ENCODE measurements at places on chromosomes 2 and 18. TPM values are rescaled to one million over a fixed set of nuclear protein-coding genes. Genes with fewer than 3 reads are reported as not detected.

- no peak for DNase-seq
These were observed 48.8 kb downstream of the TFCP2L1 start for GRCh38 chr2:121236101-121236640.

DNA sequence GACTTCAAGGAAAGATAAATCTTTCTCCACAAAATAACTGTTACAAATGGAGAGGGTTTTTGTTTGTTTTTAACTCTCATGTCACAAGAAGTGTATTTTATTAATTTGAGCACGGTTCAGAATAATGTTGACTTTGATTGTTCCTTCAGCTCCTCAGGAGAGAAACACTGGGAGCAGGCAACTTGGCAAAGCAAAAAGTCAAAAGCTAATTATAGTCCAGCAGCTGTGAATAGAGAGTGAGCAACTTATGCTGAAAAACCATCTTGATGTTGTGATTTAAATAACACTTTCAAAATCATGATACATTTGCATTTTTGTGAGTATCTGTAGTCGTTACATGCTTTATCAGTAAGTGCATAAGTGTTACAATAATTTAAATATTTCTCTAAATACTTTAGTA is 37.5 kb upstream of the TTN start:
- no peak for DNase-seq

DNA sequence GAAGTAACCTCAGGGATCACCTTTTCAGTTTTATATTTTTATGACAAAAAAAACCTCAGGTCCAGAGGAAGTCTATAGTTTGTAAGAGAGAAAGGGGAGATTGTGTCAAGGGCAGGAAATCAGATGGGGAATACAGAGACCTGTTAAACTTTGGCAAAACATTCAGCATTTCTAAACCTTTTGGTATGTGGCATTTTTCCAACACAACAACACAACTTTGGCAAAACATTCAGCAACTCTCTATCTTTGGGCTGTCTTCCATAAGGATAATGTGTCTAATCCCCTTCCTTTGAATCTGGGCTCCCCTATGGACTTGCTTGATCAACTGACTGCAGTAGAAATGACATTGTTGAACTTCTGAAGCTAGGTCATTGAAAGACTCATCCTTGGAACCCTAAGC is 220.6 kb upstream of the CCDC68 start:
- peak; percentile 4 for DNase-seq

- DNase-seq: no peak
These were observed 2048.0 kb downstream of the SUCLG1 start for GRCh38 chr2:82411071-82411470.

The TLX2 gene
- not detected for polyA plus RNA-seq

DNA sequence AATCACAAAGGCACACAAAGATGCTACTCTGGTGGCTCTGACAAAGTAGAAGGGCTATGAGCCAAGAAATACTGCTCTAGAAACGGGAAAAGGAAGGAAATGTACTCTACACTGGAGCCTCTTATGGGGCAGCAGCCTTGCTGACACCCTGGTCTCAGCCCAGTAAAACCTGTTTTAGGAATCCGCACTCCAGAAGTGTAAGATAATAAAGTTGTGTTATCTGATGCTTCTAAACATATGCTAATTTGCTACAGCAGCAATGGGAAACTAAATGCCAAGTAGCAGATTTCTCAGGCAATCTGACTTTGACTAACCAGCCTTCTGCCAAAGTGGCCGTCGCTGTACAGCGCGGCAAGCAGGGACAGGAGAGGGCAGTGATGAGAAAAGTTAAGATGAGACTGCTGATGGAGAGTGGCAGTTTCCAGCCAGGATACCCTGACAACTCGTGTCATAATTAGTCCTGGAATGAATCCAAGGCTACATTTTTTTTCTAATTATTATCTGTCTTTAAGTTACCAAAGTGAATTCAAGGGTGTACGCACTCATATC is 99.0 kb downstream of the NETO1 start:
- DNase-seq: no peak

The GPBAR1 gene
- polyA plus RNA-seq: 0.05 TPM

DNA sequence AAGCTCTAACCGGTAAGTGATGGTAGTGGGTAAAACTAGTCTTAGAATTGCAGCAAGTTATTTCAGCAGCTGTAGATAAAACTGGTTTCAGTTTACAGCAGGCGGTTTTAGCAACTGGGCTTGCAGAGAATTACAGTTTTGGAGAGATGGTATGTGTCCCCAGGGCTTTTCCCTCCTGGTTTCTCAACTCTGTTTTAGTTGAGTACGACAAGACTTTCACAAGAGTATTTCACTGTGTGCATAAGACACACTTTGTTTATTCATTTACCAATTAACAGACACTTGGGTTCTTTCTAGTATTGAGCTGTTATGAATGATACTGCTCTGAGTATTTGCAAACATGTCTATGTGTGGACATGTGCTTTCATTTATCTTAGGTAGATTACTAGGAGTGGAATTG is 65.6 kb upstream of the RFX8 start:
- no peak for DNase-seq

GRCh38 chr18:31574359-31574758 is 17.3 kb upstream of the TTR start:
- no peak for DNase-seq

DNA sequence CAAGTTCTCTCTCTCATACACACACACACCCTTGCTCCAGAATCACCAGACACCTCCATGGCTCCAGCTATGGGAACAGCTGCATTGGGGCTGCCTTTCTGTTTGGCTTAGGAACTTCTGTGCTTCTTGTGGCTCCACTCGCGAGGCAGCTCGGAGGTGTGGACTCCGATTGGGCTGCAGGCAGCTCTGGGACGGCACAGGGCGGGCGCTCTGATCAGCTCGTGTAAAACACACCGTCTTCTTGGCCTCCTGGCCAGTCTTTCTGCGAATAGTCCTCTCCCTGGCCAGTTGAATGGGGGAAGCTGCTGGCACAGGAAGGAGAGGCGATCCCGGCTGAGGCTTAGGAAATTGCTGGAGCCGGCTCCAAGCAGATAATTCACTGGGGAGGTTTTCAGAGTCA is 22.4 kb downstream of the FOSL2 start:
- no peak for DNase-seq

GRCh38 chr2:143934626-143935481 is 585.1 kb downstream of the ZEB2 start:
- DNase-seq: no peak

The GAL3ST2 gene
- polyA plus RNA-seq: not detected

- no peak for DNase-seq
These were observed 25.1 kb upstream of the PRLH start for GRCh38 chr2:237541243-237541642.

GRCh38 chr2:21041943-21042707 is 1.7 kb downstream of the APOB start:
- DNase-seq: no peak

- DNase-seq: no peak
These were observed 10.6 kb upstream of the NUP35 start for GRCh38 chr2:183113630-183114029.

DNA sequence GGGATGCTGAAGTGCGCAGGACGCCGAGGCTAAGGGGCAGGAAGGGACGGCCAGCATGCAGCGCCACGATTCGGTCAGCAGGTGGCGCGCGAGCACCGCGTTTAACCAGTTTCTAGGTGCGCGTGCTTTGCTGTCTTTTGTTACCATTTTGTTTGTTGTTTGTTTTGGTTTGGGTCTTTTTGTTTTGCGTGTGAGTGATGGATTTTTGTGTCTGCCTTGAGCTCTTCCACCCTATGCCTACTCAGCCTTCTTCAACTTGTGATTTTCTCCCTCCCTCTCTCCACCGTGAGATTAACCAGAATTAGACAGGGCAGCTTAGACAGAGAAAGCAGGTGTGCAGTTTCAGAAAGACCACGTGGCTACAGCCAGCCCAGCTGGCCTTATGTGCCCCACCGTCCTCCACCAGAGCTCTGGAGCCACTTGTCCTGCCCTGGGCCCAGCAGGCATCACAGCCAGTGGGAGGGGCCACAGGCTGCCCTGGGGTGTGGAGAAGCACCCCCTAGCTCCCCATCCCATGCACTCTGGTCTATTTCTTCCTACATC is 180.2 kb downstream of the RNF144A start:
- peak; percentile 11 for DNase-seq

GRCh38 chr2:20212871-20213503 is 11.9 kb downstream of the SDC1 start:
- DNase-seq: no peak

DNA sequence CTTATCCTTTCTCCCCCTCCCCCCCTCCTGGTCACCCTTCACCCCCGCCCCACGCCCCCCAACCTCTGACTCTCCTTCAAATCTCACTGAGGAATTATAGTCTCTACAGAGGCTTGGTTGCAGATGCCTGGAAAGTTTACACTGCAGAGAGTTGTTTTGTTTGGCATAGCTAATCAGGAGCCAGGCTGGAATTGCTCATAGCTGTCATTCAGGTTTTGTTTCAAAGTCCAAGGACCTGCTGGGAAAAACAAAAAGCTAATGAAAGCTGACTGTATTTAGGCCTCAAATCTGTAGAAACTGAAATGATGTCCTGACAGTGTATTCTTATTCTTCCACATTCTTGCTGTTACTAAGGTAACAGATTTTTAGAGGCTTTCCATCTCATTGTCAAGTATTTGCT is 22.6 kb downstream of the GREB1L start:
- DNase-seq: no peak

The IGFBP2 gene
- polyA plus RNA-seq: 25.2 TPM

- no peak for DNase-seq
These were observed 83.1 kb upstream of the LRRTM4 start for GRCh38 chr2:77604953-77605929.

DNA sequence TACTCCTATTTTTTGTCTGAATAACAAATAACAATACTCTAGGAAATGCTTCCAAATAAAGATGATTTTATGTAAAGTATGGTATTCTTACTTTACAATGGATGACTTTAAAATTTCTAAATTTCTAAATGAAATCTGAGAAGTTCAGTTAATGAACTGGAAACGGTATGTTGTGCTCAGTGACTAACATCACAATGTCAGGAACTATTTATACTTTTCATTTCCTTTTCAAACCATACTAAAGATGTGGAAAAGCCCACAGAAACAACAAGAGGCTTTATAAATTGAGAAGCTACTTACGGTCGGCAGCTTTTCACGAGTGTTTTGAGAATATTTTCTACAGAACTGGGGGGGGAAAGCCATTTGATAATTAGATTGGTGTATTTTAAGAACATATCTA is 31.1 kb downstream of the PSME4 start:
- DNase-seq: no peak

DNA sequence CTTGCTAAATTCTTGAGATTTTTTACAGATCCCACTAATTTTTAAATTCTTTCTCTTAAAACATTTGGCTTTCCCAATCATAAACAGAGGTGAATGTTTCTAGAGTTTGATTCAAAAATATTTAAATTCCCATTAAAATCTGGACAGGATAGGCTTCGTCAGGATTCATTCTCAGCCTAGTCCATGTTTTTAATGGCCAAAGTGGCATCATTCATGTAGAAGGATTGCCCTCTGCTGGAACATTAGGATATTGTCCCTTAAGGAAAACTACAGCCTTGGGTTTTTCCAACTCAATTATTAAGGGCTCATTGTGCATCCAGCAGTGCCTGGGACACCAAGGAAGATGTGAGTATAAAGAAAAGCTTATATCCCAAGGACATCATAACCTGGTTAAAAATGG is 71.7 kb downstream of the TPGS2 start:
- DNase-seq: peak; percentile 44

The FOXI3 gene
- not detected for polyA plus RNA-seq

DNA sequence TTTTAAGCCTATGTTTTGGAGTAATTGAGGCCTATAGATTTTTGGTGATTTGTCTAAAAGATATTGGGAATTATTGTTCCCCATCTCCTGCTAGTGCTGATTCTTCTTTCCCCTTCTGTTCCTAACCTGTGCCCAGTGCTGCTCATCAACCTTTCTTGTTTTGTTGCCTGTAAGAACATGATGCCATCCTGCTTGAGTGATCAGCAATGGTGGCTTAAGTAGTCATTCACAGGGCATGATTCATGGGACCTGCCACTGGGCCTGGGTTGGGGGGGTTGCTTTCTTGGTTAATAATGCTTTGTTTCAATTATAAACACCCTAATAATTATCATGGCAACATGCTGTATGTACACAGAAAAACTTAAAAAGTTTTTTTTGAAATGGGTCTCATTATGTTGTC is 562.9 kb upstream of the SETBP1 start:
- no peak for DNase-seq

DNA sequence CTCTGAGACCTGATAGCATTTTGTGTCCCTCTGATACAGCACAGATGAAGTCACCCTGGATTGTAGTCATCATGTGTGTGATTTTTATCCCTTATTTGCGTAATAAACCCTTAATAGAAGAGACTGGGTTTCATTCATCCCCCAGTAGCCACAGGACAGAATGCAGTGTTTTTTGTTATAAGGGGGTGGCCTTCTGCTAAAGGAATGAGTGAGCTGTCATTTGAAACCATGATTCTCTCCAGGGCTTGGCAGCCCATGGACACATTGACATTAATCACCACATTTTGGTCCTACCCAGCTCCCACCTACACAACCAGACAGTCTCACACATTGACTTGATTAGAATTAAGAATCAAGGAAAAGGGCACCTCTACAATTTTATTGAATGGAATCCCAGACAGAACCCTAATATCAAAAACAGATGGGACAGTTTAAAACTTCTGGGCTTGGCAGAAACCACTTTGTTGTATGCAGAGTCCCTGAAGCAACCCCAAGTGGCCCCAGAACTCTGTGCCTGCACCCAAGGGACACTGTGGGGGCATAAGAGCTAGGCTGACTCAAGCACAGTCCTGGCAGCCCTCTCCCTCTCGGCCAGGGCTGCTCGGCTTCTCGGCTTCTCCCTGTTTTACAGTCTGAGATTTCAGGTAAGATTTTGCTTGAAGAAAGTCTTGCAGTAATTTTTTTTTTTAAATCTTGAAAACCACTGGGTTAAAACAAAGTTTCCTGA is 254.0 kb upstream of the SLC14A2 start:
- DNase-seq: no peak

- no peak for DNase-seq
These were observed 105.0 kb upstream of the STK17B start for GRCh38 chr2:196276421-196276820.

The VAMP5 gene
- 100 TPM for polyA plus RNA-seq

The RND3 gene
- 627 TPM for polyA plus RNA-seq

DNA sequence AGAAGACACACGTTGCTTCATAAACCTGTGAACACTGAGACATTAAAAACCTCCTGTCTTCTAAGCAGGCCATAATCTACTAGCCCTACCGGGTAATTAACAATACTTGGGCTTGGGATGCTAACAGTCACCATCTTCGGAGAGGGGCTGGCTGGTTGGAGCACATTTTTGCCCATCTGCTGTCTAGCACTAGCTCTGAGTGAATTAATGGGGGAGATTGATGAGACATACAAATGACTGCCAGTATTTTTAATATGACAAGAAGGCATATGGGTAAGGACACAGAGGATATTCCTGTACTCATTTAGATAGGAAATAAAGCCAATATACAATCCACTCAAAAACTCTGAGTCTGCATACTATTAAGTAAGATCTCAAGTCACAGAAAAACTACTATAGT is 651.6 kb upstream of the SOX11 start:
- DNase-seq: no peak

DNA sequence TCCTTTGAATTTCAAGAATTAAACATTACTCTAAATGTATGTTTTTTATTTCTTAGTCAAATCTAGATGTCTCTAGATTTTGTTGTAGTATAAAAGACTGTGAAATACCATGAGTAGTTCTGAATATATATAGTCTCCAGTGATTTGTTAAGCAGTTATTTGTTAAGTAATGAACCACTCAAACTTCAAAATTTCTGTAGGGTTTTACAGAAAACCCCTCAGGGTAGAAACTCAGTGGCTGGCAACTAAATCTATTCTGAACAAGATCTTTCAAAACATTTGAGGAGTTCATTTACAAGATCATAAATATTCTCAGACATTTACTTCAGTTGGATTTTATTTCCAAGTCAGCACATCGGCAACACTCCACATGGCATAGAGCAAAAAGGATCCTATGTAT is 35.8 kb upstream of the ACSL3 start:
- no peak for DNase-seq

Data from AG04450 (cell line).